Activated T-helper 1 cell treated with anti-CD3 and anti-CD28 coated beads, Interleukin-2, amount 50 U/mL, for 16 hours (primary cell): ENCODE measurements at places on chromosomes 16 and 17.
A peak's percentile ranks its signal among the peaks of the same experiment; 100 is the strongest.

DNA sequence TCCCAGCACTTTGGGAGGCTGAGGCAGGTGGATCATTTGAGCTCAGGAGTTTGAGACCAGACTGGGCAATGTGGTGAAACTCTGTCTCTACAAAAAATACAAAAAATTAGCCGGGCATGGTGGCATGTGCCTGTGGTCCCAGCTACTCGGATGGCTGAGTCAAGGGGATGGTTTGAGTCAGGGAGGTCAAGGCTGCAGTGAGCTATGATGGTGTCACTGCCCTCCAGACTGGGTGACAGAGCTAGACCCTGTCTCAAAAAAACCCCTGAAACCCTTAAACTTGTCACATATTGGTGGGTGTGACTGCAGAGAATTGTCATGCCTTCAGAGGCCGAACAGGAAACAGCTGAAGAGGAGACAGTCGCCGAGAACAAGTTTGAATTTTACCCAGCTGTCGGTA, 13.4 kb downstream of the RPTOR start:
- no peak for DNase-seq

DNA sequence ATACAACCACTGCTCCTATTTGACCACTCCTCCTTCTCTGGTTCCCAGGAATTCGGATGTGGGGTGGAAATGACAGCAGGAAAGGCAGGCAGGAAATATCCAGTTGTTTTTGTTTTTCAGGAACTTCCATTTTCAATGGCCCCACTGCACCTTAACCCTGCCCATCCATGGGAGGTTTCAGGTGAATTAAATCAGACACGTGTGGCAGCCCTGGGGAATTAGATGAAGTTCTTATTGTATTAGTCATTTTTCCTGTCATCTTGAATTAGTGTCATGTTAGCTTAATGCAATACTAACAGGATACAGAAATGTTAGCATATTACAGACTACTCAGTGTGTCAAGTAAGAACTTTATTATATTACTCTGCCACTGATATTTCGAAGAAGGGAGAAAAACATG, 146.4 kb downstream of the CHD9NB start:
- DNase-seq: no peak

DNA sequence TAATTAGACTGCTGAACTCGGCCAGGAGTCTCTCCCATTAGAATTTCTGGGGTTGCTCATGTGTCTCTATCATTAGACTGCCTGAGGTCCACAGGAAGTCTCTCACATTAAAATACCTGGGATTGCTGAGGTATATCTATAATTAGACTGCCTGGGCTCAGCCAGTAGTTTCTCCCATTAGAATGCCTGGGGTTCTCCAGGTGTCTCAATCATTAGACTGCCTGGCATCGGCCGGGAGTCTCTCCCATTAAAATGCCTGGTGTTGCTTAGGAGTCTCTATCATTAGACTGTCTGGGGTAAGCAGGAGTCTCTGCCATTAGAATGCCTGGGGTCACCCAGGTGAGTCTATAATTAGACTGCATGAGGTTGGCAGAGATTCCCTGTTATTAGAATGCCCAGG, 2233.4 kb downstream of the TP53TG3F start:
- DNase-seq: no peak

GRCh38 chr17:74231928-74232907, 18.8 kb downstream of the TTYH2 start:
- no peak for DNase-seq

- DNase-seq: no peak
Observed at GRCh38 chr17:48211011-48211410, 103.4 kb downstream of the SNX11 start.

- no peak for DNase-seq
Observed at GRCh38 chr17:60766778-60767190, 89.1 kb downstream of the BCAS3 start.

DNA sequence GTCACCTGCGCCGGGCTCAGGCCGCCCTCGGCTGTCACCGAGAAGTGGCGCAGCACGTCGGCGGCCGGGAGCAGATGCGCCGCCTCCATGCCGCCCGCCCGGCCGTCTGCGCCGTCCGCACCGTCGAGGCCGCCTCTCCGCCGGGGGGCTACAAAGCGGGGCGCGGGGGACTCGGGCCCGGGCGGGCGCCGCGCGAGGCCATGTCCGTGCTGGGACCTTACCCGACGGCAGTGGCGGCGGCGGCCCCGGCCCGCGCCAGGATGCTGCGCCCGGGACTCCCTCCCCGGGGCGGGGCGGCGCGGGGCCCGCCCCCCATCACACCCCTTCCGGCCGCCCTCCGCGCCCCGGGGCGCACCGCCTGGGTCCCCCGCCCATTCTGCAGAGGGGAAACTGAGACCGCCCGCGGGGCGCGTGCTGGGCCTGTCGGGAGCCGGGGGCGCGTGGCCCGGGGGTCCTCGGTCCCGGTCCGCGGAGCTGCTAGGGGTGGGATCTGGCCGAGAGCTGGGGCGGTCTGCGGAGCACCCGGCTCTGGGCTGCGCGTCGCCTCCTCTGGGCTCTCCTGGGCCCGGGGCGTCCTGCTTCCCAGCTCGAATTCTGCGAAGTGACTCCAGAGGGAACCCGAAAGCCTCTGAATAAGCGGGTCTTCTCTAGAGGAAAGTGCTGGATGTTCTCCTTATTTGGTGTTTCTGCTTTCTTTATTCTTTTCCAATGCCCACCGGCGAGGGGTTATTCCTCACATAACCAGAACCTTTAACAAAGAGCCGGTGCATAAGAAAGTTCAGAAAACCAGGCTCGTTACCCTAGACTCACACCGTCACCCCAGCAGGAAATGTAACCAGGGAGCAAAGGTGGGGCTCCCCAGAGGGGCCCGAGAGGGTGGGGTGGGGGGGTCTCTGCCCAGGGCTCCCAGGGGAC, at the start of gene ATP2A3:
Gene ATP2A3 (minus strand): TSS at position 235 of the 915 bp plus-strand sequence. CDS start 146 bp downstream, at position 89.
- DNase-seq: peak; percentile 68

GRCh38 chr17:1742371-1743087, at the start of gene SERPINF2:
SERPINF2 (plus strand) TSS chr17:1742871; CDS start chr17:1744996, 2,125 bp downstream.
- no peak for DNase-seq

- no peak for DNase-seq
Observed at GRCh38 chr17:50207792-50208567, 6.5 kb upstream of the COL1A1 start.

DNA sequence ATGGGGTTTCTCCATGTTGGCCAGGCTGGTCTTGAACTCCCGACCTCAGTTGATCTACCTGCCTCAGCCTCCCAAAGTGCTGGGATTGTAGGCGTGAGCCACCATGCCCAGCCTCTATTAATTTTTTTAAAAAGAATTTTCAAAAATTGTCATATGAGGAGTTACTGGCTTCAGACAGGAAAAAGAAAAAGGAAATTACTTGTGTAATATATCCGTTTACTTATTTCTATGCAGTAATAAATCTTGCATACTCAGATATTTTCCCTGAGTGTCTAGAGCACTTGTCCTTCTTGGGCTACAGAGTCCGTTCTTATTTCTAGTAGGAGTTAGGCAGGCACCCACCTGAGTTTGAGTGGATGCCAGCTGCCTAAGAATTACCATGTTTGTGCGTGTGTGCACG, 85.8 kb downstream of the VMP1 start:
- no peak for DNase-seq

DNA sequence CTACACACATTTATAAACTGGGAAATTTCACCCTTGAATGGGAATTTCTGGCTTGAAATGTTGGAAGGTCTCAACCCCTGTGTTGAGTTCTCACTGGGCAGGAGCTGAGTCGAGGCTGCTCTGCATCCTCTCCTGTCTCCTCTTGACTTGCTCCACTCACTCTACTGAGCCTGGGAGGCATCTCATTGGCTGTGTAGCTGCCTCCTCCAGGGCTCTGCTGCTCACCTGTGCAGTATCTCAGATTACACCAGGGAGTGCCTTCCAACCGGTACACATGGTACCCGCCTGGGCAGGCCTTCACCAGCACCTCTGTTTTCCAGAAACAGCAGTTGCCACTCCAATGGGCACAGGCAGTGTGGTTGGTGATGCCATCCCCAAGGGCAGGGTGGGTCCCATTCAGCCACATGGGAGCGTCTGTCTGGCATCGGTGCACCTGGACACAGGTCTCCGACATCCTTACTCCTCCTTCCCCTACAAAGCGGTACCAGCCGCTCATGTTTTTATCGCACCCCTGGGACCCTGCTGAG, 3.7 kb downstream of the GP2 start:
- no peak for DNase-seq

- DNase-seq: no peak
Observed at GRCh38 chr16:6016530-6017184, 919.1 kb upstream of the EEF2KMT start.

DNA sequence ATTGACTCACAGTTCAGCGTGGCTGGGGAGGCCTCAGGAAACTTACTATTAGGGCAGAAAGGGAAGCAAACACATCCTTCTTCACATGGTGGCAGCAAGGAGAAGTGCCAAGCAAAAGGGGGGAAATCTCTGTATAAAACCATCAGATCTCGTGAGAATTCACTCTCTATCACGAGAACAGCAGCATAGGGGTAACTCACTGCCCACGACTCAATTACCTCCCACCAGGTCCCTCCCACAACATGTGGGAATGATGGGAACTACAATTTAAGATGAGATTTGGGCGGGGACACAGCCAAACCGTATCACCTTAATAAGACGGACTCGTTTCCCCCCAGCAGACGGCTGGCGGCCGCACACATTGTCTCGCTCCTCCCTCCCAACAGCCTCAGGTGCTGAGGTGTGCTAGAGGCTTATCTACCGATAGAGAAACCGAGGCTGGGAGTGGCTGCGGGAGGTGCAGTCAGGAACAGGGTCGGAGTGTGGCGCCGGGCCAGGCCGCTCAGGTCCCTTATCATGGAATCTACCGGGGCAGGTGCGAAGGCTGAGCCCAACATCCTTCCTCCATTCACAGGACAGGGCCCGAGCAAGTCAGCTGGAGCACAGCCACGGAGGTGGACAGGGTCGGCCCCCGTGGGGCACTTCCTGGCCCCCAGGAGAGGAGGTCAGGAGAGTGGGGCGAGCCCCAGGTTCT, 4.9 kb upstream of the ZG16B start:
- no peak for DNase-seq

DNA sequence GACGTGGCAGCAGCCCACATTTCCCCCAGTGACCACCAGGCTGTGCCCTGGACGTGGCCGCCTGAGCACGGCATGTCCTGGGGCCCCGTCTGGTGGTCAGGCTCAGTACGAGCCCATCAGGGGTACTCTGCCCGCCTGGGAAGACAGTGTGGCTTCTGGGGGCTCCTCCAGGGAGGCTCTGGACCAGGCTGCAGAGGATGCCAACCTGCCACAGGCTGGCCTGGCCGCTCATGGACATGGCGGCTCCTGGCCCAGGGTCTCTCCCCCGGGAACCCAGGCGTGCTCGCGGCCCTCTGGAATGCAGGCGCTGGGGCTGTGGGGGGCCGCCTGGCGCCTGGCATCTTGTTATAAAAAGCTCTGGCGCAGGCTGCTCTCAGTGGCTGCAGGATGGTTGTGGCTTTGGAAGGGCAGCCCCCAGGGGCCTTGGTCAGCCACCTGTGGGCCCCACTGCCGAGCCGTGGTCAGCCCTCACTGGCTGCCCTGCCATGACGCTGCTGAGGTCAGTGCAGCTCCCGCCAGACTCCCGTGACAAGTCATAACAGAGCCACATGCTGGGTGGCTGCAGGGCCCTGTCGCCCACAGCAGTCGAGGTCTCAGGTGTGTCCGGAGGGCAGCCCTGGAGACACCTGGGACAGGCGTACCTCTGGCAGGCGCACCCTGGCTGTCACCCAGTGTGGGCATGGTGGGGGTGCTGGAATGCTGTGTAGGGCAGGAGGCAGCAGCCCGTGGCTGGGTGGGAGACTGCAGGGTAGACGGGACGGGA, 15.0 kb downstream of the CENPX start:
- DNase-seq: no peak

DNA sequence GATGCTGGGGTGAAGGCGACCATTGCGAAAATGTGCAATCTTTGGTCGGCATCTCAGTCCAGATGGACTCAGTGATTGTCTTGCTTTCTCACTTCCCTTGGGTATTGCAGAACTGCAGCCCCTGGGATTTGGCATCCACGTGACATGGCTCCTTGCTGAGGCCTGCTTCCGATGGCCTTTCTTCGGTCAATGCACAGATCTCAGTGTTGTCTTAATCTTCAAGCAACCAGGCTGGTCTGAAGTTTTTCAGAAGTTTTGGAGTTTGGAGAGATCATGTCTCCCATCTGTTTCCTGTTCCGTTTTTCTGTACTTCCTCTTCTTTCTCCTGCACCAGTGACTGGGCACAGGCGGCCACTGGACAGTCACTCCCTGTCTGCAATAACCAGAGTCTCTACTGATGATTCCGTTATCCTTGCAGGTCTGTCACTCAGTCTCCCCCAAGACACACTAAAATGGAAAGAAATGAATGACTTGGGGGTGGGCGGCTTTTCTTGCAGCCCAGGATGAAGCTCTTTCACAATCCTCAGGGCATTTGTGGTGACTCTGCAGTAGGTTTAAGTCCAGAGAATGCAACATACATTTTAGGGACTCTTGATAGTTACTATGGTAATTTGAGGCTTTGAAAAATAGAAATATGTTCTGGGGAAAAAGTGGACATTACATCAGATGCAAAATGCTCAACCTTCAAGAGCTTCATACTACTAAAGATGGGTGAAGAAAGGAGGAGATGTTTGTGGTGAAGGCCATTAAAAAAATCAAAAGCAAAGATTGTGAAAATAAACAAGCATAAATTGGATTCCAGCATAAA, 106.3 kb upstream of the ZFHX3 start:
- no peak for DNase-seq

DNA sequence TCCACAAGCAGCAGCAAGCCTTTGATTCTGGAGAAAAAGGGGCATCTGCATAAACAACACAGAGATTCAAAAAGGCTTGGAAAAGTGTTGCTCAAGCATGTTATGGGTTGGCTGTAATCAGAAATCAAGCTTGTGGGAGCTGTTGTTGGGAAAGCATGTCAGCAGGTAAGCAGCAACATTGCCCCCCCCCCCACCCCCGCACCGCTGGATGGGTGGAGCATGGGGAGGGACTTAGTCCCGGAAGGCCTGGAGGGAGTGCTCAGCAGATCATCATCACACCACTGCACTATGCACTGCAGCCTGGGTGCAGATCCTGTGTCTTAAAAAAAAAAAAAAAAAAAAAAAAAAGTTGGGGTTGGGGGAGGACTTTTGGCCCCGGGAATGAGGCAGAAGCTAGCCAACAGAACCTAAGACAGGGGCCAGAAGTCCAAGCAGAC, 16.8 kb upstream of the AKAP1 start:
- no peak for DNase-seq

- DNase-seq: no peak
Observed at GRCh38 chr17:2090804-2091534, 36.1 kb downstream of the HIC1 start.

DNA sequence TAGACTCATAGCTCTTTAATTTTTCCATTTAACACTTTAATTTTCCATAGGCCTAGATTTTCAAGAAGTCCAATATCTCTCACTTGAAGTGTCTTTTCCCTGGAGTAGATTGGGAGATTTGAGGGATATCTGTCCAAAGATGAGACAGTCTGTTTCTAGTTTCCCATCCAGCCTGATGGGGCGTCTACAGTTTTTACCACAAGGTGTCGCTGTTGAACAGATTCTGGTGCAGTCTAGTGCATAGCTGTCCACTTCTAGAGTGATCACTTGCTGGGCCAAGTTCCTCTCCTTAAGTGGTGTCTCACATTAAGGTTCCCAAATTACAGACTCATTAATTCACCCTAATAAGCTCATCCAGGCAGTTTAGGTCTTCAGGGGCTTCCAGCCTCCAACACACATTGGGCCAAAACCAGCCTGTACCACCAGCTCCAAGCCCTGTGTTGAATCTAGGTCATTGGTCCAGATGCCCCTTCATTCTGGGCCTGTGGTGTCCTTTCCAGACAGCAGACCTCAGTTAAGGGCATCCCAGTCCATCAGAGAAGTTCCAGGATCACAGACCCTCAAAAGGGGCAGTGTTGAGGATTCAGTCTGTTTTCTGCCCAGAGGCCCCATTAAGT, 9.4 kb downstream of the SNX20 start:
- DNase-seq: no peak
